CD4-positive, alpha-beta T cell treated with Interleukin-21 for 1 hour (primary cell): ENCODE measurements at places on chromosomes 5 and 9.

- no peak for DNase-seq
These were observed 126.0 kb upstream of the DHFR start for GRCh38 chr5:80780761-80781285.

GRCh38 chr9:124684169-124684568 is 86.9 kb downstream of the NR6A1 start:
- no peak for DNase-seq

DNA sequence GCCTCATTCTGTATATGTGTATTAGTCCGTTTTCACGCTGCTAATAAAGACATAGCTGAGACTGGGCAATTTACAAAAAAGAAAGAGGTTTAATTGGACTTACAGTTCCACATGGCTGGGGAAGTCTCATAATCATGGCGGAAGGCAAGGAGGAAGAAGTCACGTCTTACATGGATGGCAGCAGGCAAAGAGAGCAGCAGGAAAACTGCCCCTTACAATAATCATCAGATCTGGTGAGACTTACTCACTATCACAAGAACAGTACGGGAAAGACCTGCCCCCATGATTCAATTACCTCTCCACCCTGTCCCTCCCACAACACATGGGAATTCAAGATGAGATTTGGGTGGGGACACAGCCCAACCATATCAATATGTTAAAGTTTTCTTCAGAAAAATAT is 49.8 kb upstream of the GPBP1 start:
- no peak for DNase-seq

- no peak for DNase-seq
These were observed 47.6 kb upstream of the RNU6ATAC start for GRCh38 chr9:134211811-134212485.

GRCh38 chr5:138605254-138605972 is 30.2 kb upstream of the HSPA9 start:
- no peak for DNase-seq

- peak; percentile 81 for DNase-seq
These were observed 39.0 kb downstream of the SMARCA2 start for GRCh38 chr9:2053883-2054845.

DNA sequence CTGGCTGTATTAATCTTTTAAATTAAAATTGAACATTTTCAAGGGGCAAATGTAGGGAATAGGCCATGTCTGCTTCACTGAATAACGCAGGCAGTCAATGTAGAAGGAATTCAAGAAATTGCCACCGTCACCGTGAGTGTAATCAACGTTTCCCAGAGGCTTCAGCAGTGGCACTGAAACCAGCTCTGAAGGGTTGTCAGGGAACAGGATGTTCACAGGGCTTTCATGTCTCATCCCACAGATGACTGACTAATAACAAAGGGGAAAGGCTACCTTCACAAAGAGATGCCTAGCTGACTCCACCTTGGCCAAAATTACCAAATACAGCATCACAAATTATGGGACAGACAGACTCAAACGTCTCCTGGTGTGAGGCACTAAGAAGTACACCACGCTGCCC is 70.4 kb upstream of the SIMC1 start:
- DNase-seq = no peak

DNA sequence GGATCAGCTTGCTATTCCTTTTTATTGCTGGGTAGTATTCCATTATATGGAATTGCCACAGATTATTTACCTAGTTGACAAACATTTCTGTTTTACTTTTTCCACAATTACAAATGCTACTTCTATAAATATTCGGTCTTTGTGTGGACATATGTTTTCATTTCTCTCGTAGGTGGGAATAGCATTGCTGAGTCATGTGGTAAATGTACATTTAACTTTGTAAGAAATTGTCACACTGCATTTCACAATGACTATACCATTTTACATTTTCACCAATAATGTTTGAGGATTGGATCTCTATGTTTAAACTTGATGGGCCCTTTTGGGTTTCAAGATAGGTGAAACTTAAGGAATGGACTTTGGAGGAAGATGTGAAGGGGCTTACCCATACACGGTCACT is 19.7 kb downstream of the RAI14 start:
- DNase-seq = no peak

GRCh38 chr9:33153001-33153400 is 14.1 kb downstream of the B4GALT1 start:
- no peak for DNase-seq

DNA sequence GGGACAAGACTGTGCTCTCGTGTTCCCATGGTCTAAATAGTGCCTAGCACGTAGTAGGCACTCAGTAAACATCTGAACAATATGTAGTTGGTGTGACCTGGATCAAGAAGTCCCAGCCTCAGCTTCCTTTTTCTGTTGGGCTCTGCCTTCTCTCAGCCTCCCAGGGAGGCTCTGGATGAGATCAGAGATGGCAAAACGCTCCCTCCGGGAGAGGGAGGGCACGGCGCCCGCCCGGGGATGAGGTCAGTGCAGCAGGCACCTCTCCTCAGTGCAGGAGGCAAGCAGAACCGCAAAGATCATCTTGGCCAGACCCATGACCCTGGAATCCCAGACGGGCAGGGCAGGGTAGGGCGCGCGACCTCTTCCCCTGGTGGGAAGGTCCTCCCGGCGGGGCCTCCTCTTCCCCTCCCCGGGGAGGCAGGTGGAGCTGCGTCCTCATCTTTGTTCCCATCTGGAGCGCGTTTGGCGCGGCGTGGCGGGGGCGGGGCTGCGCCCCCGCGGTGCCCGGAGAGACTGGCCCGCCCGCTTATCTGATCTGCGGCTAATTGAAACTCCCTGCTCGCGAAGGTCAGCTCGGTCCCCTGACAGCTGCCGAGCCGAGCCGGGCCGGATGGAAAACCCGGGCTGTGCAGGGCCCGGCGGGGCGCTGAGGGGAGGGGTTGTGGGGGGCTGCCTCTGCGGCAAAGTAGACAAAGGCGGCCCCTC is 60.9 kb downstream of the CXXC5 start:
- DNase-seq = no peak

DNA sequence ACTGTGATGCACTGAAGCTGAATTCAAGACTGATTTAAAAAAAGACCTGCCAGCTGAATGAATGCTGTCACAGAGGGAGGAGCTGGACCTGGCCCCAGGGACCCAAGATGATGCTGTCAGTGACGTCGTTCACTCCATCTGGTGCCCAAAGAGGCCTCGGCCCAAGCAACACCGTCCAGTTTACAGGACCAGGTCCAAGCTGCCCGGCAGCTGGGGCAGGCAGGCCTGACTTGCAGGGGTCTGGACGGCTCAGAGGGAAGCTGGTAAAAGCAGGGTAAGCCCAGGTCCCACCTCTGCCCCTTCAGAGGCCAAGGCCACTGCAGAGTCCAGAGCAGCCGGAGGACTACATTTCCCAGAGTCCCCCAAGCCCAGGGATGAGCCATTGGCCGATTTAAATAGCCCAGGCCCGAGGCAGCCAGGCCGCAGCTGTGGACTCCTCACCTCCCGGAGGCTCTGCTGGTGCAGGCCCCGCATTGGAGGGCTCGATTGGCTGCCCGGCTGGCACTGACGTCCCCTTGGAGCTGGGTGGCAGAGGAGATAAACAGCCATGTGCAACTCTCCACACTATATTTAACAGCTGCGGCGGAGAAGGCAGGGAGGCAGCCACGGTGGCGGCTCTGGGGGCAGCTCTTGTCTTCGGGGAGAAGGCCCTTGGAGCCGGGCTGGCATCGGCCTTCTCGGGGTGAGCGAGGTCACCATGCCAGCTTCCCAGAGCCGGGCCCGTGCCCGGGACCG is at the start of gene PLPP7:
TSS of gene PLPP7 (plus strand) at position 423 of the 735 bp plus-strand sequence. CDS start at position 698, 275 bp downstream.
- no peak for DNase-seq

DNA sequence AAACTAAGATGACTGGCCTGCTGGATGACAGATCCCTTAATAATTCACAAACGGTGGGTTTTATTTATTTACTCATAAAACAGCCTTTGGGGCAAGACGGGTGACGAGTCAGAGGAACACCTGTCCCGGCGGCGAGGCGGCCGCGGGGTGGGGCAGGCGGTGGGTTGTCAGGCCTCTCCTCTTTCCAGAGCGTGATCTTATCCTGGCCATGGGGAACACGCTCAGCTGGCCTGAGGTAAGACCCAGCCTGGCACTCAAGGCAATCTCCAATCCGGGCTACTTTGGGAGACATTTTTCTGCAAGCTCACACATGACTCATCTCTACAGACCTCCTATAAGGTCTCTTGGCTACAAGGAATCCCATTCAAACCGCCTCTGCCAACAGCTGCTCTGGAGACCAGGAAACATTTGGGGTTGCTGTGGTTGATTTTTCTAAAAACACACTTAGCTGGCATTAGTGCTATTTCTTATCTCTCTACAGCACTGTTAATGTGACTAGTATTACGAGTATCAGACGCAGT is 6.3 kb downstream of the RAPGEF1 start:
- peak; percentile 61 for DNase-seq

DNA sequence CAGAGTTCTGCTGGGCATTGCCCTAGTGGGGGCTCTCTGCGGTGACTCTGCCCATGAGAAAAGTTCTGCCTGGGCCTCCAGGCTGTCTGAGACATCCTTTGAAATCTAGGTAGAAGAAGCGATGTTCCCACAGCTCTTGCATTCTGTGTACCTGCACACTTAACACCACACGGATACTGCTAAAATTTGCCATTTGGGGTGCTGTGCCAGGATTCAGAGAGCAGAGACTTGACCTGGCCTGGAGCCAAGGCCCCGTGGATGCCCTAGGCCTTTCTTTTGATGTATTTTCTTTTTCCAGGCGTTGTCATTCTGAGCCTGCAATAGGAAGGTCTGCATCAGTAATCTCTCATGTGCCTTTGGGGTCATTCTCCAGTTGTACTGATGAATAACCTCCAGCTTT is 89.3 kb upstream of the IL12B start:
- DNase-seq = no peak

GRCh38 chr9:92141144-92142129 is 26.2 kb upstream of the SPTLC1 start:
- no peak for DNase-seq

DNA sequence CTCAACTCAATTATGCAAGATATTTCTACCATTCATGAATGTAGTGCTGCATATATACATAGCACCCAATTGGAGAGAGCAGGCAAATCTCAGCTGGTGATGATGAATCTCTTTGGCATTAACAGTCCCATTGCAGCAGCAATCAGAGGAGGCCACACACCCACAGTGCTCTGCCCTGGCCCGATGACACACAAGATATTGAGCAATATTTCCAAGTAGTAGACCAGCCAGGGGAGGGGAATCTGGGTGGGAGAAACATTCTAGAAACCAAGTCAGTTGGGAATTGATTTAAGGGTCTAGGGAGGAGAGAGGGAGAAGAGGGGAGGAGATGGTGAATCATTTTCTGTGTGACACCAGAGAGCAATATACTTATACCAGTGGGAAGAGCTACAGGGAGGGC is 14.9 kb upstream of the C5orf63 start:
- DNase-seq = no peak

GRCh38 chr5:76111477-76112174 is 28.4 kb downstream of the SV2C start:
- DNase-seq = no peak

DNA sequence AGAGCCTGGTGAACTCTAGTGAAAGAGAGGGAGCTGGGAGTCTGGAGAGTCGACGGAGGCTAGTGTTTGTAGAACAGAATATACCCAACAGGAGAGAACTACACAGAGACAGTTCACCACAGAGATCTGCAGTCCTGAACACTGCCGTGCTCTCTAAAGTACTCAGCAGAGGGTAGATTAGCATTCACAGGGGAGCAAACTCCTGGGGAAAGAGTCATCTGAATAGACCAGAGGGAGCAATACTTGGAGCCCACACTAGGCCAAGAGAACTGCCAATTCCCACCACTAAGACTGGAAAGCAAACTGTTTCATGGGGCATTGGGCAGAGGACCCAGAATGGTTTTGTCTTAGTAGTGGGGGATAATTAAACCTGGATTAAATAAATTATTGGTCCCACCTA is 235.6 kb downstream of the EDIL3 start:
- no peak for DNase-seq

GRCh38 chr5:77229887-77230286 is 19.4 kb downstream of the PDE8B start:
- no peak for DNase-seq

- DNase-seq = no peak
These were observed 23.9 kb upstream of the TMC1 start for GRCh38 chr9:72497447-72498046.

GRCh38 chr5:137758715-137759306 is 4.6 kb upstream of the HNRNPA0 start:
- no peak for DNase-seq

DNA sequence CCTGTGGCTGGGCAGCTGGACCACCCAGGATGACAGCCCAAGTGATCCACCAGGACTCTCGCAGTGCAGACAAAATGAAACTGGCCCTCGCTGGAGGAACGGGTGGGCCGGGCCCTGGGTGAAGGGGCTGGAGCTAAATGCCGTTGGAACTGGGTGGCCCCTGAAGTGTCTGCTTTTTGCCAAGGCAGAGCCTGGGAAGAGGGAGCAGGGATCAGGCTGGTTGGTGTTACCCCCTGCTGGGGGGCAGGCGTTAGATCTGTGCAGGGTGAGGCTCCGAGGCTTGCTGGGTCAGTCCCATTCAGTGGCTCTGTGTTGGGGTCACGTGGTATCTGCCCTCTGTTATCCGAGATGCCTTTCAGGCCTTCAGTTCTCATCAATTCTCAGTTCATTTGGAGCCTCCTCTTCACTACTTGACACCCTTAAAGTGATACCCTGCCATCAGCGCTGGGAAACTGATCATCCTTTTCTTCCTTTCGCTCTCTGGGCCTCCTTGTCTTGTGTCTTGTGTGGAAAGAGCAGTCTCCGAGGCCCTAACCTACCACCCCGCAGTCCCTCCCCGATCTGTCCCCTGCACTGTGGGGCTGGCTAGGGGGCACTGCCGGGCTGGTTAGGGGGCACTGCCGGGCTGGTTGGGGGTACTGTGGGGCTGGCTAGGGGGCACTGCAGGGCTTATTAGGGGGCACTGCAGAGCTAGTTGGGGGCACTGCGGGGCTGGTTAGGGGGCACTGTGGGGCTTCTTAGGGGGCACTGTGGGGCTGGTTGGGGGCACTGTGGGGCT is 37.3 kb downstream of the COL5A1 start:
- DNase-seq = no peak

DNA sequence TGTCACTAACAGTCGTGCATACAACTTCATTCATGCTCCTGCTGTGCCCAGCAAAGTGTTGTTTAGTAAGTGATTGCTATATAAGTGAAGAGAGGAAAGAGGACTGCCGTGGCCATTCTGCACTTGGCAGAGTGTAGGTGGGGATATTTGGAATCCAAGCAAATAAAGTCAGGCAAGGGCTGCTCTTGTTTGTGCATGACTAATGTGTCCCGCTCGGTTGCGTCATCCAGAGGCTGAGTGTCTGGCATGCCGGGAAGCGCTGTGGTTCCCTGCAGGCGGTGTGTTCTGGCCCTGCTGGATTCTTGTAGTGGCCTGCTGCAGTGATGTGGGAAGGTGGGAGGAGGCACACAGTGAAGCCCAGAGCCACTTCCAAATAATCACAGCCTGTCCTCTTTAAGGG is 136.9 kb upstream of the ANKH start:
- no peak for DNase-seq

- no peak for DNase-seq
These were observed 262.3 kb downstream of the NSG2 start for GRCh38 chr5:174307656-174308271.

DNA sequence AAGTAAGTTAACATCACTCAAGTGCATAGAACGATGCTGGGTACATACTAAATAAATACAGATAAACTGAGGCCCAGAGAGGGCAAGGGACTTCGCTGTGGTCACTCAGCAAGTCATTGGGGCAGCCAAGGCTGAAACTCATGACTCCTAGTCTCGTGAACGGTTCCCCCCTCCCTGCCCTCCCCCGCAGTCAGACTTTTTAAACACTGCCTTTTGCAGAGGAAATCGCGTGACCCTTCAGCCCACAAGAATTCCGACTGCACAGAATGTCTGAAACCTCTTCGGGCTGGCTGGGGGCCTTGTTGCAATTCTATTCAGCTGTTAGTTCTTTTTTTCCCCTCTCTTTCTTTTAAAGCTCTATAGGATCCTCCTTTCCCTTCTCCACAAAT is 28.1 kb downstream of the NEK6 start:
- DNase-seq = peak; percentile 36
